ENCODE measurements at places on chromosomes 11 and 22. TPM values are rescaled to one million over a fixed set of nuclear protein-coding genes. Genes with fewer than 3 reads are reported as not detected.

Gene OR6T1
- not detected for total RNA-seq

Gene USP2
- total RNA-seq: 3.4 TPM

Gene NFAM1
- not detected for total RNA-seq

Gene OR10A2
- not detected for total RNA-seq

Gene MAP4K2
- 56.2 TPM for total RNA-seq

Gene OR4C11
- total RNA-seq: not detected

Gene GRM5
- not detected for total RNA-seq

GRCh38 chr11:12731841-12732336 is 57.7 kb downstream of the TEAD1 start:
- DNase-seq: no peak

- no peak for DNase-seq
Measured at GRCh38 chr22:23781511-23782183, 5.1 kb upstream of the SMARCB1 start.

DNA sequence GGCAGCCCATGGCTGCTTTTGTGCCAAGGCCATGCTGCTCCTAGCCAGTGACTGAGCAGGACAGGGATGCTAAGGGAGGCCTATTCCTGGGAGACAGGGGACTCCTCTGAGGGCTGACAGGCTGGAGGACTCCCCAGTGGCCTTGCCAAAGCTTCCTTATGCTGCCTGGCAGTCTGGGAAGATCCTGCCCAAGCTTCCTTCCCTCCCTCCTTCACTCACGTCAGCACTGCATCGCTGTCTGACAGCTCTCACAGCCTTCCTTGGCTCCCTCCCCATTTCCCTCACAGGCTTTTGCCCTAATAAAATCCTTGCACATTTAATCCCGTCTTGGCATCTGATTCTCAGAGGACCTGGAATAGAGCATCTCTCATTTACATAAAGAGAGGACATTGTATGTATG is 26.5 kb downstream of the HTR3A start:
- no peak for DNase-seq

DNA sequence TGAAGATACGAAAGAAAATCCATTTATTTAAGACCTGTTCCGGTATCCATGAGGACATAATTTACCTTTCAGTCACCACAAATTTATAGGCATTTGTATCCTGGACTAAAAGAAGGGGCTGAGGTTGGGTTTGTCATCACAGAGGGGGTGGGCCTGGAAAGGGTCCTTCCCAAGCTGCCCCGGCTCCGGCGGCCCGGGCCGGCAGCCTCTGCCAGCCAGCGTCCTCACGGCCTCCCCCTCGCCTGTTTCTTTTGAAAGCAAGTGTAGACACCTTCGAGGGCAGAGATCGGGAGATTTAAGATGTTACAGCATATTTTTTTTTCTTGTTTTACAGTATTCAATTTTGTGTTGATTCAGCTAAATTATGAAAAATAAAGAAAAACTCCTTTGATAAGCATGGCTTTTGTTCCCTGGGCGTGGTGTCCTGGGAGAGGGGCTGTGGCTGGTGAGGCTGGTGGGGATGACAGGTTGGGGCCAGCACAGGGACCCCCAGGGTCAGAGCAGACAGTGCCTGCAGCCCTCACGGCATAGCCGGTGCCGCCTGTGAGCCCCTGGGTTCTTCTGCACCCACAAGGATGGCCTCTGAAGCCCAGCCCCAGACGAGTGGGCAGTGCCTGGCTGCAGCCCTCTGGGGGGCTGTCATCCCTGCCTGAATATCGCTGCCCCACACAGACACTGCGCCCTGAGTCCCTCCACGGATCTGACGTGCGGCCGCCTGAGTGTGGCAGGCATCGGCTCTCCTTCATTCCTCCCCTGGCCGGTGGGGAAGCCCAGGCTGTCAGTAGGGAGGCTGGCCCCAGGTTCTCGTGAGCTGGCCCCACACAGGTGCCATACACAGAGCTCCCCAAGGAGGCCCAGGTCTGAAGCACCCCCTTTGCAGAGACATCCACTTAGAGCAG is 1075.9 kb downstream of the BRD1 start:
- DNase-seq: no peak

GRCh38 chr11:120555433-120555773 is 43.9 kb downstream of the GRIK4 start:
- no peak for DNase-seq

DNA sequence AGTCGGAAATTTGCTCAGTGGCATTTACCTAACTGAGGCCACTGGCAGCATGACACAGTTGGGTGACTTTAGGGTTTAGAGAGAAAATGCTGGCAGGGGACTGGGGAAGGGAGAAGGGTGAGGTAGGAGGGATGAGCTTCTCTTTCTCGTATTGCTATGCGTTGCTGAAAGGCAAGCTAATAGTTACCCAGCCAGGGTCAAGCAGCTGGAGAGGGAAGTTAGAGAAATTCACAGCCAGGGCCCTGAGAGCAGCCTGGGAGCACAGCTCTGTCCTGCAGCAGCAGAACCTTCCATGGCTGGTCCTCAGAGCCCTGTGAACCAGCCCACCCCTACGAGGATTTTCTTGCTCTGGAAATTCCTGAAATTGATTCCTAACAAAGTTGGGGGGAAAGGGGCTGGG is 679.6 kb downstream of the NTM start:
- no peak for DNase-seq

Data from CD8-positive, alpha-beta T cell (primary cell).